ENCODE measurements at places on chromosomes 1 and 21.

DNA sequence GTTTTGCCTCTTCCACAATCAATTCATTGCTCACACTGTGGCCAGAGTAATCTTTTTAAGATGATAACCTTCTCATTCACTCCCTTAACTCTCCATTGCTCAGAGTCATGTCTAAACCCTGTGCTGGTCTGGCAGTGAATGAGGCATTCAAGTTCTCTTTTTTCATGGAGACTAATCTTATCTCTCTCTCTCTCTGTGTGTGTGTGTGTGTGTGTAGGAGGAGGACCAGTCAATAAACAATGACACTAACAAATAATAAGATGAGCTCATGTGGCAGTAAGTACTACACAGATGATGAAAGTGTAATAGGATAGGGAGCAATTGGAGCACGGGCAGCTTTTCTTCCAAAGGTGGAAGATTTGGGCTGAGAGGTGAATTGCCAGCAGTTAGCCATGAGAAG is 122.0 kb upstream of the B3GALT2 start:
- DNase-seq, result no peak

DNA sequence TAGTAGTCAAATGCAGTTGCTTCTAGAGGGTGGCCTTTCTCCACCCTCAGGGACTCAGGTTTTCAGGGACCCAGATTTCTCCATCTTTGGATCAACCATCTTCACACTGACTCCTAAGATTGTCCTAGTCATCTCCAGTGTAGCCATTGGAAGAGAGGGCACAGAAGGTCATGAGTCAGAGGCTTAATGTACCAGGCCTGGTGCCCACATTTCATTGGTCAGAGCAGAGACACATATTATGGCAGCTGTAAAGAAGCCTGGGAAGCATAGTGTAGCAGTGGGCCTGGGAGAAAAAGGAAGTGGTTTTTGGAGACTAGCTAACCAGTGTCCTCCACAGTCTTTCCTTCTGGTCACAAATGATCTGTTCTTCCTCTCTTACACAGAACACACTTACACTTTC is 122.5 kb downstream of the GIPC2 start:
- DNase-seq, result no peak

DNA sequence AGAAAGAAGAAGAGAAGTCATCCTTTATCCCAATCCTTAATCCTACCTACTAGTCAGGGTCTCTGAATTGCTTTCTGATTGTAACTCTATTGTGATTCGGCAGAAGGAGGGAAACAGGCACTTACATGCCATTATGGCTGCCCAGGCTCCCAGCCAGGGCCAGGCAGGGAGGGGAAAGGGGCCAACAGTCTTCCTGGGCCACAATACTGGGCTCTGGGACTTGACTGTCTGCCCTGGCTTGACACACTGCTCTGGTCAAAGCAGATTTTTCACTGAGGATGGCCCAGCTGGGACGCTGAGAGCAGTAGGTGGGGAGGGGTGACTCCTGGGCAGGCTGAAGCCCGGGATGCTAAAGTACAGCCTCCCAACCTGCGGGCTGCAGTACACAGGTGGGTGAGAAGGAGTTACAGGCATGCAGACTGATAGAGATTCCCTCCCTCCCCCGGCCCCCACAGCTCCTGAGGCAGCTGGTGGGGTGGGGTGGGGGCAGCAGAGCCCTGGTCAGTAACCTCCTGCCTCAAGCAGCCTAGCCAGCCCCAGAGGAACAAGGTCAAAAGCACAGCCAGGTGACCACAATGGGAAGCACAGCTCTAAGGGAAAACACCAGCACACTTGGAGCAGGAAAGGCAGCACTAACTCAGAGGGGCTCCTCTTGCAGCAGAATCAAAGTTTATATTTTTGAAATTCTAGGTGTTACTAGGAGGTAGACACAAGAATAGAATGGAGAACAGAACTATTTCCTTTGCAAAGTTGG is 25.3 kb downstream of the KCND3 start:
- DNase-seq, result no peak

DNA sequence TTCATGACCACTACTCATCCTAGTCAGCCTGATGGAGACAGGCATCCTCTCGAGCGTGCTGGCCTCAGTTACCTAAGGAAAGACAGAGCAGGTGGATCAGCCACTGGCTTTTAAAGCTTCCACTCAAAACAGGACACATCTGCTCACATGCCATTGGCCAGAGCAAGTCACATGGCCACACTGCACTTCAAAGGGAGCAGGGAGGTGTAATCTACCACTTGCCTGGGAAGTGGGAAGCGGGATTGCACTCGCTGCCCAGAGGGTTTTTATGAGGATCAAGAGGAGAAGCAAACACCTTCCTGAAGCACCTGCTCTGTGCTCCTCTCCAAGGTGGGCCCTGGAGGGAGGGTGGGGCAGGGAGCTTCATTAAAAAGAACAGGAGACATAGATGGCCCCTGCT is 108.0 kb downstream of the TAS1R2 start:
- no peak for DNase-seq

DNA sequence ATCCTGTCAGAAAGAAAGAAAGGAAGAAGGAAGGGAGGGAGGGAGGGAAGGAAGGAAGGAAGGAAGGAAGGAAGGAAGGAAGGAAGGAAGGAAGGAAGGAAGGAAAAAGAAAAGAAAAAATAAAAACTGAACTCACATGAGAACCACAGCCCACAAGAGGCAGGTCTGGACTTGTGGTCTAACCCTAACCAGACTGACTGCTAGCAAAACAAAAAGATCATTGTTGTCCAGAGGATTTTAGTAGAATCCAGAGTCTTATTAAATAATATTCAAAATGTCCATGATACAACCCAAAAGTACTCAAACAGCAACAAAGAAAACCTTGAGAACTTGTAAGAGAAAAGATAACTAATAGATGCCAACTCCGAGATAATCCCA is 4.7 kb upstream of the ITGB2 start:
- DNase-seq, result no peak

- DNase-seq, result peak; percentile 32
These were observed 66.9 kb upstream of the LRIF1 start for GRCh38 chr1:111030590-111030989.

- no peak for DNase-seq
These were observed 111.8 kb downstream of the FGGY start for GRCh38 chr1:59408608-59409240.

DNA sequence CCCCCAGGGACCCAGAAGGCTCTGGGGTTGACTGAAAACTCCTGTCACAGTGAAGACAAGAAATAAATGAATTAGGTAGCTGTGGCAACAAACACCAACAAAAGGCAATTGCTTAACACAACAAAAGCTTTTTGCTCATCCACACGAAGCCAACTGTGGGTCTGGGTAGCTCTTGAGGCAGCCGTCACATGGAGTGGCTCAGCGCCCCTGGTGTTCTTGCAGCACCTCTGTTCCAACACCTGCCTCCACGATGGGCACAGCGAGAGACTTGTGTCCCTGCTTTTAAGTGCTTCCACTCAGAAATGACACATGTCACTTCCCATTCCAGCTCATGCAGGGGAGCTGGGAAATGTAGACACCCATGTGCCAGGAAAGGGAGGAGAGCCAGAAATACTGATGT is 364.5 kb upstream of the DUSP10 start:
- no peak for DNase-seq

GRCh38 chr1:162580308-162580707 is 18.8 kb downstream of the UAP1 start:
- no peak for DNase-seq

DNA sequence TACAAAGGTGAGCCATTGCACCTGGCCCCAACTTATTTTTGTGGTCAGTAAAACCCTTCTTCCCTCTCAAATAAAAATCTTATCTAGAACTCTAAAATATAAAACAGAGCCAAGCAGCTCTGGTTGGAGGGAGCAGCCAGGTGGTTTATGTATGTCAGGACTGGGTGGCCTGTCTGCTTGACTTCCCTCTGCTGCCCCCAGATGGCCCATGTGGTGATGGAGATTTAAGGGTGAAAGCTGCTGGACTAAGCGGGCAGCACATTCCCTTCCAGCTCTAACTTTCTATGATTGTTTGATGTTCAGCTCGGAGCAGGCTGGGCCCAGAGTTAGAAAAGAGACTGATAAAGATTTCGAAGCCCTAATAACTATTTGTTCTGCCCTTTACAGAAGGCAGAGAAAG is 11.9 kb upstream of the PAQR6 start:
- no peak for DNase-seq

DNA sequence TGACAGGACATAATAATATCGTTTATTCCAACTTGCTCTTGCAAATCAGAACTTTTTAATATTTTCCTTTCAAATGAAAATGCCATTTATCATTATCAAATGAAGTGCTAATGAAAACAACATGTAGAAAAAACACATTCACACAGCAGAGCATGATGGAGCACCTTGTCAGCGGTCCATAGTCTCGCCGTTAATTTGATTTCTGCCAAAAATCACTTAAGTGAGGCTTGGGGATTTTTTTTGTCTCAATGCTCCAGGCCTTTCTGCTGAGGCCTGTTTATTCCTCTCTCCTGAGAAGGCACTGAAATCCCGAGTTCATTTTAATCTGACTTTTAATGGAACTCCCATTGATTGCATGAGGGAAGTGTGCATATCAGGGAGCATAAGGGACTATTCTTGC is 122.5 kb downstream of the ELAVL4 start:
- no peak for DNase-seq

DNA sequence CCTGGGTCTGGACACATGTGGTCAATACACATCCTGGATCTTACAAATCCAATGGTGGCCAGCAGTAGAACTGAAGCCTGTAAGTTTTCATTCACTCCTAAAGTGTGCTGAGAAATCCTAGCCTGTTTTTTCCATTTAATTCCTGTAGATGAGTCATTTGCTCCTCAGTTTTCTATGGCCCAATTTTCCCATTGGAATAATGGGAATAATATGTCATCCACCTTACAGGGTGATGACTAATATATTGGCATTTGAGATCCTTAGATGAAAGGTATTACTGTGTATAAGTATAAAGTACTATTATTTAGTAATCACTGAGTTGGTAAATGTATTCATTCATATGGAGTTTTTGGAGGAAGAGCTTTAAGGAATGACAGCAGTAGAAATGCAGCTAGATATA is 89.7 kb upstream of the ADAR start:
- peak; percentile 12 for DNase-seq

DNA sequence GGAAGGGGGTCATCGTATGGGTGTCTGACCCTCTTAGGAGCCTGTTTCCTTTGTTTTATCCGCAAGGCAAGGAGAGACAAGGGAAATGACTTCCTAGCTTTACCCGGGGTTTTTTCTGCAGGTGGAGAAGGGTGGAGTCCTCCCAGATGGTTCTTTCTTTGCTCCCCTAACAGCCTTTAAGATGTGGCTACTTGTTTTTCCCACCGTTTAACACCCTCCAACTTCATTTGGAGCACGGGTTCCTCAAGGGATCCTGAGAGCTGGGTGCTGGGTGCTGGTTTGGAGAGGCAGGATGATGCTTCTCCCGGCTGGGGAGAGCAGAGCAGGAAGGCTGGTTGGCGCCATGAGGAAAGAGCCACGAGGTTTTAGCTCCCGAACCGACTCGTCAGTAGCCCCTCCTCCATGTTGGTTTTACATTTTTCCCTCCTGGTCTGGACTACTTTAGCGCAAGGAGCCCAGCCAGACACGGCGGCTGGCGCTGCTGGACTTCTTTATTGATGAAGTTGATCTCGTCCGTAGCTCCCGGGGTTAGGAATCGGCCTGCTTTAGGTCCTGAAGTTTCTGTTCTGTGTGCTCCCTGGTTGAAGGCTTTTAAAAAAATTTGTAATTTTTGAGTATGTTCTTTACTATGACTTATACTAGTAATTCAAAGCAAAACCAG is 1.4 kb downstream of the UCK2 start:
- DNase-seq, result peak; percentile 86

- DNase-seq, result peak; percentile 67
These were observed 45.7 kb downstream of the CDCP2 start for GRCh38 chr1:54107131-54107530.

GRCh38 chr1:221025956-221026355 is 146.7 kb downstream of the HLX start:
- no peak for DNase-seq

DNA sequence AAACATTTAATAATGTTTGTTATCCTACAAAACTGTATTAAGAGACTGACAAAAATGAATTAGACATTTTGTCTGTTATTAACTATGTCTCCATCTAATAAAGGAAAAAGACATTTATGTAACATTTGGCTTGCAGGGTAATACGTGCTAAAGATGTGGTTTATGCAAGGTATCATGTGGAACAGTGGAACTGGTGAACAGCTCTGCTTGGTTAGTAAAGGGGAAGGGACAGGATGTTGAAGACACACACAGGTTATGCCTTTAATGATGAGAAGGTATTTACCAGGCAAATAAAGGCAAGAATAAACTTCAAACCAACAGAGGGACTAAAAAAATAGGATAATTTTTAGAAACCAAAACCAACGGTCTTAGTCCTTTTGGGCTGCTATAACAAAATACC is 93.1 kb downstream of the UCHL5 start:
- DNase-seq, result no peak

- no peak for DNase-seq
These were observed 9.0 kb upstream of the KIRREL1 start for GRCh38 chr1:157984469-157984868.

DNA sequence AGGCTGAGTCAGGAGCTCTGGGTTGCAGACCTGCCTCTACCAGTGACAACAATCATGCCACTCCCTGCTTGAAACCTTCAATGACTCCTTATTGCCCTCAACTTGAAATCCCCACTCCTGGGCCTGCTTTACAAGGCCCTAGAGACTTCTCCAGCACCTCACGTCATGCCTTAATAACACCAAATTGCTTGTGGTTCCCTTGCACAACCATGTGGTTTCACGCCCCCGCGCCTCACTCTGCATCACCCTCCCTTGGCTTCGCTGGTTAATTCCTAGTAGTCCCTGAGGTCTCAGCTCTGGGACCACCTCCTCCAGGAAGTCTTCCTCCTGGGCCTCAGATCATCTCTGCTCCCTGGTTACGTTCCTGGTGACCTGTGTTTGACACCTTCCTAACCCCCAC is 33.0 kb downstream of the EPHA2 start:
- peak; percentile 87 for DNase-seq

DNA sequence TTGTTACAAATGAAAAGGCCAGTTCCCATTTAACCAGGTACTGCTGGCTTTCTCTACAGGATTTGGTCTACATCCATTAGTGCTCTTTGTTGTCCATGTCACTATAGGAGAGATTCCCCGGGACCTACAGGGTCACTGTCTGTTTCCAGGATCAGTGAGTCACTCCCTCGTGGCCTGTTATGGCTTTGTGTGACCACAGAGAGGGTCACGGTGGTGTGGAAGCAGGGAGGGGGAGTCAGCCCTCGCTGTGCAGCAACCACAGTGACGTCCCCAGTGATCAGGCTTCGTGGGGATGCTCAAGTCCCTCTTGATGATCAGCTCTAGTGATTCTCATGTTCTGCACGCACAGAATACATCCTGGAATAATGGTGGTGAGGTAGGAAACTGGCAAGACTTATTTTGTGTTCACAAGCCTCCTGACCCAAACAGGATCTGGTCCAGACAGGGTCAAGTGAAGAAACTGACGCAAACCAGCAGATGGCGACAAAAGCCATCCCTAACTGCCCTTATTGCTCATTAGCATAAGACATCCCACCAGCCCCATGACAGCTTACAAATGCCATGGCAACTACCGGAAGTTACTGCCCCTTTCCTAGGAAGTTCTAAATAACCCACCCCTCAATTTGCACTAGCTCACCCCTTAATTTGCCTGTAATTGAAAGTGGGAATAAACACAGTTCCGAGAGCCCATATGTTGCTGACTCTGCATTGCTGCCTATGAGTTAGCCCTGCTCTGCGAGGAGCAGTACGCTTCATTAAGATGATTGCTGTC is 98.5 kb downstream of the DISC1 start:
- DNase-seq, result peak; percentile 35

GRCh38 chr1:75203415-75204277 is 69.5 kb downstream of the LHX8 start:
- DNase-seq, result peak; percentile 41
